ENCODE measurements at places on chromosomes 1 and 21.

- no peak for DNase-seq
Observed at GRCh38 chr1:180976732-180977357, 45.8 kb downstream of the STX6 start.

DNA sequence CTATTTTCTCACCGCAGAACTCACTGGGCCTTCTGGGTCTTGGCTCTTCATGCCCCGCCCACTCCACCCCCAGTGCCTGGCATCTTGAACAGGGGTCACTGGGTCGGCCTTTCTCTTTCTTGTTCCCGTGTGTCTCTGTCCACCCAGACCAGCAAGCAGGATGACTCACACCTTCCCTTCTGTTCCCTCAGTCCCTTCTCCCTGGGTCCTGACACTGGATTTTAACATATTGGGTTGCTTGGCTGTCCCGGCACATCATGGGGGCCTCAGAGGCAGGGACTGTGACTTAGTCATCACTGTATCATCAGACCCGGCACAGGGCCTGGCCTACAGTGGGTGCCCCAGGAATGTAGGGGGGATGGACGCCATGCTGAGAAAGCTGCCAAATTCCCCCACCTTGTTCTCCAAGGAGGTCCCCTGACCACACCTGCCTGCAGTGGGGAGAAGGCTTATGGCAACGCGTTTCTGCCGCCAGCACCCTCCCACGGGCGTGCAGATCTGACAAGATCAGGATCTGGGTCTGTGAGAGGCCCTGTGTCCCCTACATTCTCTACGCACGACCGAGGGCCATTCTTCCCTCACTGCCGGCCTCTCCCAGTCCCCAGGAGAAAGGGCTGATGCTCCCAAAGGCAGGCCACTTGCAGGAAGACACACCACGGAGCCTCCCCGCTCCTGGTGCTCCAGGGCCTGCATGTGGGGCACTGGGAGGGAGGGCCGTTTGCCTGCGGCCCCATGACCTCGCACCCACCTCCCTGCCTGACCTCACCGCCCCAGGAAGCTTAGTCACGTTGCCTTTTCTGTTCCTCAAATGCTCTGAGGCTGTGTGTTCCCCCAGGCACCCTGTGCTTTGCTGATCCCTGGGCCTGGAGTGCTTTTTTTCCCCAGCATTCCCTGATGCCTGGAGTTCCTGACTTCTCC is 157.2 kb upstream of the TMEM51 start:
- no peak for DNase-seq

GRCh38 chr21:25170681-25171080 is 436.6 kb downstream of the MRPL39 start:
- DNase-seq = no peak

- DNase-seq = no peak
Observed at GRCh38 chr1:43031316-43032203, 72.9 kb upstream of the SLC2A1 start.

- no peak for DNase-seq
Observed at GRCh38 chr1:171357179-171357578, 43.2 kb downstream of the FMO4 start.

- DNase-seq = no peak
Observed at GRCh38 chr1:117561551-117561950, 44.3 kb upstream of the TENT5C start.

GRCh38 chr21:16583556-16583955 is 853.8 kb downstream of the USP25 start:
- no peak for DNase-seq

DNA sequence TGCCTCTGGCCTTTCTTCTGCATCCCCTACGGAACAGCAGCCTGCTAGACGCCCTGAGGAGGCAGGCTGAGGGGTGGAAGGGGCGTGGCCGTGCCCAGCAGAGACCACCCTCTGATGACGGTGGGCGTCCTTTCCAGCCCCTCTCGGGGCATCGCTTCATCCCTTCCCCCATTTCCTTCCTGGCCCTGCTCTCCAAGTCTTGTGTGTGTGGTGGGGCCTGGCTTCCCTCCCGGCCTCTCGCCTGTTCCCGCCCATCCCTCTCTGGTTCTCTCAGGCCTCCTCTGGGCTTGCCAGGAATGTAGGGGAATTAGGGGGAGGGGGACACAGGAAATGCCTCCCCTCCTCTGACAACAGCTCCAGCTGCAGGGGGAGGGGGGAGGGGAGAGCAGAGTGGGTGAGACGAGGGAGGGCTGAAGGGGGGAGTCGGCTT is 51.1 kb downstream of the SKI start:
- no peak for DNase-seq

- DNase-seq = no peak
Observed at GRCh38 chr1:155971910-155972809, 6.2 kb downstream of the ARHGEF2 start.

DNA sequence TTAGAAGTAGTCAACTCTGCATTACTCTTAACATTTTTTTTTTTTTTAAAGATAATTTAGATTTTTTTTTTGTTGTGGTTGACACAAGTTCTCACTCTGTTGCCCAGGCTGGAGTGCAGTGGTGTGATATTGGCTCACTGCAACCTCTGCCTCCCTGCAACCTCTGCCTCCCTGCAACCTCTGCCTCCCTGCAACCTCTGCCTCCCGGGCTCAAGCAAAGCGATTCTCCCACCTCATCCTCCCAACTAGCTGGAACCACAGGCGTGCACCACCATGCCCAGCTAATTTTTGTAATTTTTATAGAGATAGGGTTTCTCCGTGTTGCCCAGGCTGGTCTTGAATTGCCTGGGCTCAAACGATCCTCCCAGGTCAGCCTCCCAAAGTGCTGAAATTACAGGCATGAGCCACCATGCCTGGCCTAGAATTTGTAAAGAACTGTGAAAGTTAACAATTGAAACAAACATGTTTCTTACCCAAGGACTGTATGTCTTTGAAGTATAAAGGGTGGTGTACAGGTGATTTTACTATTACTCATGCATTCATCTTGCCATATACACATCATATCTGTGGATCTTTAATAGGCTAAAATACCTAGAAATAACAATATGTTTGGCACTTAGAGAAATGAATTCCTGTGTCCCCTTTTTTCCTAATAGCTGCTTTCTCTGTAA is 114.7 kb downstream of the ATP5PO start:
- no peak for DNase-seq

- DNase-seq = no peak
Observed at GRCh38 chr1:210949489-210949888, 184.5 kb downstream of the KCNH1 start.

Measured in activated T-helper 9 cell treated with anti-CD3 and anti-CD28 coated beads, Interleukin-2, amount 50 U/mL, for 16 hours (primary cell).